ENCODE measurements at places on chromosomes 4 and X. TPM values are rescaled to one million over a fixed set of nuclear protein-coding genes. Genes with fewer than 3 reads are reported as not detected.

DNA sequence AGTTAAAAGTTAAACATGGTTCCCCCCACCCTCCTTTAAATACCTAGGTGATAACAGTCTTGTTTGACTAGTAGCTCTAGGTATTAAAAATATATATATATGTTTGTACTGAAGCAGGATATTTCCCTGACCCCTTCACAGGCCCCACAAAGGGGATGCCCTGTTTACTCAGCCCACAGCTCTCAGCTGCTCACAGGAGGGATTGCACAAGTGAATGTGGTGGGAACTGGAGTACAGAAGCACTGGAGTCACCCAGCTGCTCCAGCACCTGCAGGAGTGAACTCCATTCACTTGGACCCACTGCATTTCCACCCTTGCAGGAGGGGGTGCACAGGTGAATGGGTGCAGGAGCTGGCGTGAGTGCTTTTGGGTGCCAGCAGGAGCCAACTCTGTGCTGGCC lies 99.3 kb upstream of the TLR3 start:
- DNase-seq: no peak

- no peak for DNase-seq
These were observed 72.2 kb upstream of the STOX2 start for GRCh38 chr4:183832776-183833450.

GRCh38 chr4:20616848-20617247 lies 83.4 kb upstream of the PACRGL start:
- no peak for DNase-seq

The PAK3 gene
- polyA plus RNA-seq: 0.06 TPM

DNA sequence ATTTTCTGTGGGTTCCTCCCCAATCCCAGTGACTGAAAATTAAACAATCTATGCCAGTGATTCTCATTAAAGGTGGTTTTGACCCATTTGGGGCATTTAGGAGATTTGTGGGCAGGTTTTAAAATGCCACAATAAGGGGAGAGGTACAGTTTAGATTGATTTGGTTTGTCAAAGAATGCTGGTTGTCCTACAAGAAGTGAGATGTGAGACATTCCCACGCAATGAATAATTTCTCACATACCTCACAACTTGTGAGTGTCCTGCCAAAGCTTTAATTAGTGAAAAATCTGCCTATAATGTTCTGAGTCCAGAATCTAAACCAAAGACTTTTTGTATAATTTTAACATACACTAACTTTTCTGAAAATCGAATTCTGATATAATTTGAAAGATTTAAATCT lies 199.4 kb downstream of the MAPK10 start:
- no peak for DNase-seq

DNA sequence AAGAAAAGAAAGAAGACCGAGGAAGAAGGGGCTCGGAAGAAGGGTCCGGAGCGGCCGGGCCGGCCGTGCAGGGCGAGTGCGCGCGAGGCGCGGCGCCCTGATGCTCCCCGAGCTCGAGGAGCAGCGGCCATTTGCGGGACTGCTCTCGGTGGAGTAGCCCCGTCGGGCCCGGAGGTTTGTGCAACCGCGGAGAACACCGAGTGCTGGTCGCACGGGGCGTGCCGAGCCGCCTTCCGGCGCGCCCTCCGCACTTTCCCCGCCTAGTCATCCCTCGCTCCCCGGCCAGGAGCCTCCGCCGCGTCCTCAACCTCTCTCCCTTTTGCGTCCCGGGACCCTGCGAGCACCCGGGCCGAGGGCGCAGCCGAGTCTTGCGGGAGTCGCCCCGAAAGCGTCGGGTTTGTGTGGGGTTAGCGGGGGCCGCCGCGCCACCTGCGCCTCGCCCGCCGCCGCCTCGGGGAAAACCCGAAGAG lies 127.4 kb downstream of the LAS1L start:
- no peak for DNase-seq
